Activated CD8-positive, alpha-beta memory T cell treated with anti-CD3 and anti-CD28 coated beads, Interleukin-2, amount 50 U/mL, for 48 hours (primary cell): ENCODE measurements at places on chromosomes 6 and 20.

DNA sequence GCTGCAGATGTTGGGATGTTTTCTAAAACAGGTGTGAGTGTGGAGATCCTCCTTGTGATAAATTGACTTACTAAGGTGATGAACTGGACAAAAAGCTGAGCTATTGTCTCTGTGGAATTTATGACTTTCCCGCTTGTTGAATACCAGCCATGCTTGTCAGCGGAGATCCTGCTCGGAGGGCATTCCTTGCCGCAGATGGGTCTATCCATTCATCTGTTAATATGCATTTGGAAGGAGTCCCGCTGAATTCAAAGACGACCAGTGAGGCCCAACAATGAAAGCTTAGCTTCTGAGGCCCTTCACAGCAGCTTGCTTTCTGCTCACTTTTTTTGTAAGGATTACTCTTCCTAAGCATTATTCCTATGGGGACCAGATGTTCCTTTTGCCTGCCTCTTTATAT lies 124.9 kb downstream of the TIAM2 start:
- no peak for DNase-seq

GRCh38 chr6:122791310-122791679 lies 2.2 kb downstream of the SMPDL3A start:
- no peak for DNase-seq

DNA sequence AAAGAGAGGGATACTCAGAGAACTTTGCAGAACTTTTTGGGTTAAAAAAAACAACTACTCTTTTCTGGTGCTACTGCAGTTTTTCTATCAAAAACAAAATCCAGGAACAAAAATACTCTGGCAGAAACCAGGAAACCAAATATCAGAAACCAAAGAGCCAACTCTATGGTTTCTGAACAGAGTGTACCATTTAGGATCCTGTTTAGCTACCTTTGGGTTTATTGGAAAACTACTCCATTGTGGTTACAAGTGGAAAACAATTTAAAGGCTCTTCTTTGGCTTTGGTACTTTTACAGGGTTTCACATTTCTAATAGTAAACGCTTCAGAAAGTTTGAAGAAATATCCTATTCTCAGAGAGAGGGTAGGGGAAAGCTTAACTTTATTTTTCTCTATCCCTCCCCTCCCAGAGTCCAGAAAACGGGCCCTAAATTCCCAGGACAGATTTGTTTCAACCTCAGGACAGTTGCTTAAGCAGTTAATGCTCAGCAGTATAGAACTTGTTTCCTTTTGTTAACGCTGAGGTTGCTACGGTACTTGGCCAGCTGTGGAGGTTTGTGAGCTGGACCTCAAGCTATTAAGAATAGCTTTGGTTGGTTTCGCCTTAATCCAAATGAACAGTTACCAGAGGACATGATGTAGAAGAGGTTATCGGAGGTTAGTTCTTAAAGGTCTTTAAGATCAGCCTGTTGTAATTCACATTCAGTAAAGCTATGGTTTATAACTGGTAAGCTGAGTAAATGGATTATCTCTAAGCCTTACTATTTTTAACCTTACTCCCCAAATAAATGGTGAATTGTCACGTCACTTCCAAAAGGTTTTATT lies 47.9 kb downstream of the FOXO3 start:
- DNase-seq: no peak

GRCh38 chr6:90238496-90239266 lies 58.0 kb downstream of the BACH2 start:
- no peak for DNase-seq

DNA sequence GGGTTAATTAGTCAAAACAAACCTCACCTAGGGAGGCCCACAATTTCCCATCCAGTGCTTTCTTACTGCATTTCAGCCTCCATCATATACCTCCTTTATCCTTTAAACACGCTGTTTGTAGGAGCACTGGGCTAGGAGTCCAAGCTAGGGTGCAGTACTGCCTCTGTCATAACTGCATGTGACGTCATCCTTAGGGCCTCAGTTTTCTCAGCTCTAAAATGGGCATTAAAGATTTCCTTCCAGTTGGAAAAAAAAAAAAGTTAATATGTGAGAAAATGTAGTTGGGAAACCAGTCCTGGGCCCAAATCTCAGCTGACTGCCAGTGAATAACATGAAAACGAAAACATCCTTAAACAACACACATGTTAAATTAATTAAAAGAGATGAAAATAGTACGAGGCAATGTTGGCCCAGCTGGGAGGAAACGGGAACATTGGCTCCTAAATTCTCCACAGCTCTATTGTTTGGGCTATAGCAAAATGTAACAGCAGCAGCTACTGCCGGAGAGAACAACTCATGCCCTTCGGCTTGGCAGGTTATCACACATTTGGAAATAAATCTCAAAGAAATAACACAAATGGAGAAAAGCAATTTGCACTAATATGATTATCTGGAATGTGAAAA lies 79.9 kb upstream of the CCDC167 start:
- no peak for DNase-seq

DNA sequence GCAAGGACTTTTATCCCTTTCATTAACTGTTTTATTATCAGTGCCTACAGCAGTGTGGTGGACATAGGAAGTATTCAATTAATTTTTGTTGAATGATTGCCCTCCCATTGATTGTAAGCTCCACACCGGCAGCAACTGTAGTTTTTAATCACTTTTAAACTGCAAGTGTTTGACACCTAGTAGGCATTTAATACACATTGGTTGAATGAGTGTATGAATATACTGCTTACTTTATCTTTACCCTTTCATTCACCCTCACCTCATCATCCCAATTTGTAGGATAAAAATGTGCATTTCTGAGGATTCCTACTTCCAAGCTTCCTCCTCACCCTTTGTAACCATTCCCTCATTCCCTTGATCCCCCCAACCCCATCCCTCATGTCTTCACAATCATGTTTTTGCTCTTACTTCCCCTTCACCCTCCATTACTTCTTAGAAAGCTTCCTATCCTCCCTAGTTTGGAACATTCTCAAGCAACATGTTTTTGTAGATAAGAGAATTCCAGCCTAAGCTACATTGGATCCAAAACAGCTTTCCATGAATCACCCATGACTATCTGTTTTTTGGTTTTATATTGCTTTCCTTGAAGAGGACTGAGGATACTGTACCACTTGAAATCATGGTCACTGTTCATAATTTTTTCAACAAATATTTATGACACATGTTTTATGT lies 955 bp upstream of the SLC26A8 start:
- no peak for DNase-seq

DNA sequence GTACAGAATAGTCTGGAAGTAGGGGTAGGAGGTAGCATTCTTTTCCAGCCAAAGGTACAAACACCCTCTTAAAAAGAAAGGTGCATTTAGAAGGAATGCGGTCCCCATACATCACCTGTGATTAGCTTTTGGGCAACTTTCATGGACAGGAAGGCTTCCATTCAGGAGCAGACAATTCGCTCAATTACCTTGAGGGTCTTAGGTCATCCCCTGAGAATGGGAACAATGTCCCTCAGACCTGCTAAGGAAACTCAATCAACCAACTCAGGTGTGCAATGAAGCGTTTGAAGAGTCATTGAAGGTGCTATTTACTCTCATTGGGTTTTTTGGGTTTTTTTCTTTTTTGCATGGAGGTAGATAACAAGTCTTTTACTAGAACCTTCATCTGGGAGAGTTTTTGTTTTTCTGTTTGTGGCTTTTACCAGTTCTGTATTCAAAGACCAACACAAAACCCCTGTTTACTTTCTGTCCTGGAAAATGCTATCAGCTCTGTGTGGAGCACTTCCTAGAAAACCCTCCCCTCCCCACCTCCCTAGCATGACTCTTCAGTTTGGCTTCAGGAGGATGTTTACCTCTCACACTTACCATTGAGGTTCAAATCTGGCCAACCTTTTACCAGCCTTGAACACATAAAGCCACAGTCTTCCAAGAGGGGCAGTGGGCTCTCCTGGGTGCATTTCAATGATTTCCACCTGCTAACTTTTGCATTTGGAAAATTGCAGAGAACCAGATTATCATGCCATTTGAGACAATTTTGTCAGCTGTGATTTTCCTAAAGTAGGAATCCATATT lies 271.2 kb upstream of the PRDM1 start:
- no peak for DNase-seq

GRCh38 chr6:50361641-50362331 lies 312.1 kb upstream of the DEFB112 start:
- no peak for DNase-seq

DNA sequence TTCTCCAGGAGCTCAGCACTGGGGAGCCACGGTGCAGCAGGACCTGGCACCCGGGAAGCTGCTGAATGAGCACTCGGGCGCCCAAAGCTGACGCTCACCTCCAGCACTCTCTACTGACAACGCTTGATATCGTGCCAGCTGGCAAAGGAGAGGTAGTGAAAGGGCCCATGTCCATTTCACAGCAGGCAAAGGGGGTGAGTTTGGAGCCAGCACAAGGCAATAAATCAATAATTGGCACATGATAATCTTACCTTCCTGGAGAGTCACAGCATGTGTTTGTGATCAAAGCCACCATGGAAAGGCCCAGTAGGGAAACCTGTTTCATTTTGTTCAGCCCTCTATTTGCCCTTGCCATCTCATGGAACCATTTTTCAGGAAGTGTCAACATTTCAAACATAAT lies 23.3 kb upstream of the SMIM26 start:
- DNase-seq: no peak

DNA sequence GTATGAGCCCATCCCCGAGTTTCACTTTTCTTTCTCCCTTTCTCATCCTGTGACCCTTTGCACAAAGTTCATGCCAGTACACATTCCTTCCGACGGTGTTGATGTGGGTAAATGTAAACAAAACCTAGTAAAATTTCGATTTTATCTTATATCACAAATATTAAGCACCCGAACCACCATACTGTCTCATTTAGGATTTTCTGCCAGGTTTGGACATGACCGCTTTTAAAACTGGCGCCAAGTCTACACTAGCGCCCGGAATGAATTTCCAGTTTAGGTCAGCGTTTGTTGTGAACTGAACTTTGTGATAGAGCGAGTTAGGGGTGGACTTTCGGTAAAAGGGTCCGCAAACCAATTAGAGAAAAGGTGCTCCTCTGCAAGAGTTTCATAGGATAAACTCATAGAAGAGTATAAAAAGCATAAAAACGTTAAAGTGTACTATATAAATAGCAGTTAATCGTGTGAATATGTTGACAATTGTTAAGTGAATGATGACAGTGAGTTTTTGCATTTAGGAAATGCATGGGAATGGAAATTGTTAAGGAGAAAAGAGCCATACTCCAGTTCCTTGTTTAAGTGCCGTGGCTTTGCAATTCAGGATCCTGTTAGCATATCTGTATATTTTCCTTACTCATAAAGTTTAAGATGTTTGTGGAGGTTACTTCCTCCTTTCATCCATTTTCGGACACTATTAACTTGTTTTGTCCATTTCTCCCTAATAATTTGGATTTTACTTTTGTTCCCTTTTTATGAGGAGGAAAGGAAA lies 937 bp downstream of the AKAP7 start:
- no peak for DNase-seq

DNA sequence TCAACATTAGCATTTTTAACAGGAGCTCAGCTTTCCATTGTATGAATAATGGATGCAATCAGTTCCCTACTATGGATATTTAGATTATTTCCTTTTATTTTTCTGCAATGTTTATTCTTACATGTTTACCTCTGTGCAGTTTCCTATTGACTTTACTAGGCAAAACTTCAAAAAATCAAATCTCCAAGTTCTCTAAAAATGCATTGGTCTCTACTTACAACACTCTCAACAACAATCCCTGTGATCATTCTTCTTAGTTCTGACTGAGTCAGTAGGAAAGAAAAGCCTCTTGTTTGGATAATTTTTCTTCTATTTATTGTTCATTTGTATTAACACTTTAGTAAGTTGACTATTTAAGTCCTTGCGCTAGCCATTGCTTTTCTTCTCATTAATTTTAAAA lies 126.1 kb downstream of the KIF13A start:
- no peak for DNase-seq

- no peak for DNase-seq
Observed at GRCh38 chr20:45792317-45793118, 764 bp downstream of the DNTTIP1 start.

- DNase-seq: no peak
Observed at GRCh38 chr6:153435787-153436186, 304.7 kb upstream of the RGS17 start.

DNA sequence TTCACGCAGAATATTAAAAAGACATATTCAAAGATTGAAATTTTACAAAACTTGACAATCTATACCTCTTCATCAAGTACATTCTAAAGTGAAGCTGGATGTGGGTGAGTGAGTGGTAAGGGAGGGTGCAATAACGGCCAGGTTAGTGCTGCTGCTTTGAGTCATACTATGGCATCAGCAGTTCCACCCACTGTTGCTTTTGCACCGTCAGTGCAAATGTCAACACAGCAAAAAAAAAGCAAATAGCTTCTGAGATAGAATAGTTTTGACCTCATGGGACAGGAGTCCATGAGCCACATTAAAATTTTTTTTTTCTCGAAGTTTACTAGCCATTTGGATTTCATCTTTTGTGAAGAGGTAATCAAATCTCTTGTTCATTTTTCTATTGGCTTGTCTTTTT lies 31.8 kb downstream of the PSMF1 start:
- DNase-seq: no peak

- DNase-seq: no peak
Observed at GRCh38 chr6:139107051-139107450, 27.8 kb upstream of the HECA start.

DNA sequence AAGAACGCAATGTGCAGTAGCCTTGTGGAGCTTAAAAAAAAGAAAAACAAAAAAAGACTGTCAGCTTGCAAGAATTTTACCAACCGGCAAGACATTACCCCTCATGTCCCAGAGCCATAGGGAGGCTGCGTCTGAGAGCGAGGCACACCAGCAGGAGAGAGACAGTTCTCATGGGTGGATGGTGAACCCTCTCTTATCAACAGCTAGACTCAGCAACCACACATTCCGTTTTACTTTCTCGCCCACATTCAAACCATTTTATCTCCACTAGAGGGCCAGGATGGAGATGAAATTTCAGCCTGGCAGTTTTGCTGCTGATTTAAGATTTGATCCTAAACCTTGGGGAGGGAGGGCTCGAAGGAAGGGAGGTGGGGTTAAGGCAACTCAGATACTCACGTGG lies 247.0 kb downstream of the ATXN1 start:
- no peak for DNase-seq

- DNase-seq: no peak
Observed at GRCh38 chr6:135919026-135919425, 67.5 kb downstream of the PDE7B start.

- DNase-seq: no peak
Observed at GRCh38 chr6:105747823-105748405, 338.2 kb upstream of the PRDM1 start.

GRCh38 chr6:25369036-25369432 lies 89.9 kb downstream of the CARMIL1 start:
- DNase-seq: no peak

DNA sequence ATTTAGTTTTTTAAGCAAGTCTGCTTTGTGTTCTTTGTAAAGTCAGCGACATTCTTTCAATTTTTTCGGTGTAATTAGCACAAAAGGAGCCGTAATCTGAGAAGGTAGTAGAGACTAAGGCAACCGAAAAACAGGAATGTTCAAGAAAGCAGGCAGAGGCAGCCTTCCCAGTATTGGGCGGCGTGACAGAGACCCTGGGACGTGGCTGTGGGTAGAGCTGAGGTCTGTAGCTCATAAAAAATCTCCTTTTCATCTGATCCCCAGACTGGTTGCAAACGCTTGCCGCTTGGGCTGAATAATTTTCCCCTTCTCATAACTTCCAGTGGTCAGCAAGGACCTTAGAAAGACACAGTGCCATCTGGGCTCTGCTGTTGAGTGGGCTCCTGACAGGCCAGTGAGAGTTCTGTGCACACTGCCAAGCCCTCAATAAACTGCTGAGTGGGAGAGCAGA lies 30.8 kb downstream of the GNAS start:
- DNase-seq: no peak
